Suppressor macrophage (primary cell): ENCODE measurements at places on chromosomes 7 and 10.
A peak's percentile ranks its signal among the peaks of the same experiment; 100 is the strongest.

- no peak for DNase-seq
These were observed 16.4 kb downstream of the TNRC18 start for GRCh38 chr7:5406957-5407945.

GRCh38 chr7:154720016-154720415 lies 282.9 kb downstream of the PAXIP1 start:
- no peak for DNase-seq

DNA sequence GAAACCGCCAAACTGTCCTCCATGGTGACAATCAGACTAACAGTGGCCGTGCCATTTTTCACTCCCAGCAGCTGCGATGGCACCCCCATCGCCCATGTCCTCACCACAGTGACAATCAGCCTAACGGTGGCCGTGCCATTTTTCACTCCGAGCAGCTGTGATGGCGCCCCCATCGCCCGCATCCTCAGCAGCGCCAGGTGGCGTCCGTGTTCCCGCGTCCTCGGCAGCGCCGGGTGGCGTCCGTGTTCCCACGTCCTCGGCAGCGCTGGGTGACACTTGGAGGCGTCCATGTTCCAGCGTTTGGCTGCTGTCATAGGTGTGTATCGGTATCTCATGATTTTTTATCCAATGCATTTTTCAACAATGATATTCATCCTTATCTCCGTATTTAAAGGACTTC lies 267.3 kb downstream of the PTPRN2 start:
- no peak for DNase-seq

DNA sequence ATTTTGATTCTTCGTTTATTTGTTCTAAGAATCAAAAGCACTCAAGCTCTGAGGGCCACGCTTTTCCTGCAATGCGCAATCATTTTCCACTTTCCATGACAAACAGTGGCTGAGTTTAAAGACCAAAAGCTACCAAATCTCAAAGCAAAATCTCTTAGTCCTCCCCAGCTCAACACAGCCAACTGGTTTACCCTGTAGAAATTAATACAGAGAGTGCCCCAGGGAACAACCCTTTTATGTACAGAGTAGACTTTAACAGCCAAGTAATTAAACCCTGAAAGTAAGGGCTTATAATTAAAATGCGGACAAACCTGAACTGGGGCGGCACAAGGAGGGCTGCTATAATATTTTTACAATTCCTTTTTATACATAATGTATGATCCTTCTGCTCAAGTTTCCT lies 53.2 kb downstream of the FAM53B start:
- DNase-seq, result no peak

DNA sequence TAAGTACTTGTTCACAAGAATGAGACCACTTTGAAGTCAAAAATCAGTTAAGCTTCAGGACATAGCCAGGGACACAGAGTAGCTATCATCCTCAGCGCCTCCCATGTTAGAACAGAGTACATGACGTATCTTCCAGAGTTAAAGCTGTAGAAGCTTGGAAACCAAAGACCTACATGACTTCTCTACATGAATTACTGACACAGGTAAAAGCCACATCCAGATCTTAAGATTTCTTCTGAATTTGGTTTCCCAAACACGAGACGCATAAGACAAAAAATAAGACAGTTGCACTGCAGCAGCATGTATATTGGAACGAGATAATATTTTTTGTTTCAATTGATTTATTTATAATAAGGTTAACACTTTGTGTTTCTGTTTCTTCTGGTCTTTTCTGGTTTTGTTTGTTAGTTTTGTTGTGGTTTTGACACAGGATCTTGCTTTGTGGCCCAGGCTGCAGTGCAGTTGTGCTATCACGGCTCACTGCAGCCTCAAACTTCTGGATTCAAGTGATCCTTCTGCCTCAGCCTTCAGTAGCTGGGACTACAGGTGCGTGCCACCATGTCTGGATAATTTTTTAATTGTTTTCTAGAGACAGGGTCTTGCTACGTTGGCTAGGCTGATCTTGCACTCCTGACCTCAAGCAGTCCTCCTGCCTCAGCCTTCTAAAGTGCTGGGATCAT lies 10.2 kb upstream of the EPC1 start:
- DNase-seq, result no peak

- DNase-seq, result no peak
These were observed 24.3 kb downstream of the EPDR1 start for GRCh38 chr7:37944737-37945054.

- DNase-seq, result peak; percentile 61
These were observed 191.6 kb downstream of the FANK1 start for GRCh38 chr10:126087796-126088505.

DNA sequence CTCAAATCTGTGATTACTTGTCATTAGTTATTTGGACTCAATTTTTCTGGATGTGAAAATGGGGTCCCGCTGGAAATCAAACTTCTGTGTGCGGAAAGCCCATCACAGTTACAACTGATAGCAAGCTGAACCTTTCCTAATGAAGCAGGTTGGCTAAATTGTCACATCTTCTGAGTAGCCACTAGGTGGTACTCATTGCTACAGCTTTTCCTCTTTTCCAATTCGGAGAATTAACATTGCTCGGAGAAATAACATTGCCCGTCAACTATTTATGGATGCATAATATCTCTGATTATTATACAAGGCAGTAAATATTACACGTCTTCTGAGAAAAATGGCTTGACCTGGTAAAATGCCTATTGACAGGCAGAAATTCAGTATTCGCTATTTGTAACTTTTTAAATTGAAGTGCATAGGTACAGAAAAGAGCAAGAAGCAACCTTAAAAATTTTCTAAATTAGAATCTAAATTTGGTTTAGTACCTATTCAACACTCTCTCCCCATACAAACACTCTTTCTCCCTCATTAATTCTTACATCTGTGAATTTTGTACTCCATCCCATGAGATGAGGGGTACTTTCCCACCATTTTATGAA lies 17.3 kb upstream of the BLOC1S2 start:
- peak; percentile 69 for DNase-seq

DNA sequence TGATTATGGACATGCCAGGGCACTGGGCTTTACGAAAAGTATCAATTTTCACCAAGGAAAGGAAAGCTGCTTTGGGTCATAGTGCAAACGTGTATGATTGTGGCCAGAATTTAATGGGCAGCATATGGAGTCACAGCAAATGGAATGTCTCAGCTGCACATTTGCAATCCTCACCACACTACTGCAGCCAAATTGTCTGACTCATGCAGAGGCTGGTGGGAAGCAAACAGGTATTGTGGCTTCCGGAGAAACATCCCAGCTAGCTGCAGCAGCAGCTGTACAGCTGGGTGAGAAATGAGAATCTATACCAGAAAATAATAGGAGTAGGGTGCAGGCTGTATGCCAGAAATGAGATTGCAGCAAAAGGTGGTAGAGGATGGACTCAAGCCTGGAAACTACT lies 374.7 kb upstream of the VWC2 start:
- no peak for DNase-seq

DNA sequence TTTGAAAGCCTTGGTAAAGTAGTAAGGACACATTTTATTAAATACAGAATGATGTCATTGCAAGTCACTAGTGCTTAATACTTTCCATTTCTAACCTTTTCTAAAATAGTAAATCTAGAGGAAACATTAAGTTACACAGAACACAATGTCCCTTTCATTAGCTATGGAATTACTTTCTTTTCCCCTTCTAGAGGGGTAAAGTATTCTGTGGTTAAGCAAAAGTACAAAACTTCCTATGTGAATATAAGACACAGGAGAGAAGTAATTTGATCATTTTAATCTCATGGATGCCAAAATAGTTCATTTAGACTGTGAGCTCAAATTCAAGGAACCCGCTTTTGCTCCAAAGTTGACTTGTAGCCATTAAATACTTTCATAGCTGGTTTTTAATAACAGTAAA lies 49.8 kb downstream of the SEMA3E start:
- DNase-seq, result no peak

DNA sequence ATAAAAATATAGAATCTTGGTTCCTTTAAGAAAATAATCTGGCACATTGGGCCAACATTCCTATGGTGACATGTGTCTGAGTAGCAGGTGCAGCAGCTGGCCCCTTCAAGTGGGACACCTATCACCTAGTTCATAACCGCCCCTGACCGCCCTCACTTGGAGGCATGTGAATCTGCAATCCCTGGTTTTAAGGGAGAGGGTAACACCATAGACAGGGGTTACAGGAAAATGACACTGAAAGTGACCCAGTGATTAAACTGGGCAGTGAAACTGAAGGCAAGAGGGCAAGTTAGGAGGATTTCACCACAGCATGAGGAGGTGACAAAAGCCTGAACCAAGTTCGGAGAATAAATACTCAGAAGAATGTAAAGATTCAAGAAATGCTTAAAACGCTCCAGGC lies 1.1 kb downstream of the RSU1 start:
- peak; percentile 27 for DNase-seq
